ENCODE measurements at places on chromosomes 2 and 18.
A peak's percentile ranks its signal among the peaks of the same experiment; 100 is the strongest.

- no peak for DNase-seq
Observed at GRCh38 chr2:38215522-38215921, 139.6 kb upstream of the CYP1B1 start.

GRCh38 chr2:222780051-222780450, 80.8 kb upstream of the ACSL3 start:
- no peak for DNase-seq

DNA sequence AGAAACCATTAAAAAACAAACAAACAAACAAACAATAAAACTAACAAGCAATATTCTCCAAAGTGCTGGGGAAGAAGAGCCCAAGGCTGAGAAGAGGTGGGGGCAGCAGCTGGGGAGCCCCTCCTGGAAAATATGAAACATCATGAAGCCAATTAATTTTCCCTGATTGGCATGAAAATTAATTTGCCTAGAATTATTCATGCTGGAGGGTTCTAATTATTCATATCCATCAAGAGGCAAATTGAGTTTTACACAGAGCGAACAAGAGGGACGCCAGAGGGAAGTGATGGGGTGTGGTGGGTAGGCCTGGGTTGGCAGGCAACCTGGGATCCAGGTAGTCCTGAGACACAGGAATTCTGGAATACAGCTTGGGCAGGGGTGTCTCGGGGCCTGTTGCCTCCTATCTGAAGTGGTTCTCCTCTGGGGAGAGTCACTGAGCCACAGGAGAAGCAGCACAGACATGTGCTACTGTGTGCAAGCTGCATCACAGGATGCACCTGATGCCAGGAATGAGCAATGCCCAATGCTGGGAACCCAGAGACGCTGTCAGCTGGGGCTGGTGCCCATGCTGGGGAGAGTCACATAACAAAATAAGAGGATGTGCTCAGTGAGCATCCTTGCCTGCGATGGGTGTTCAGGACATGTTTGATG, 100.5 kb downstream of the TEX51 start:
- DNase-seq, result no peak

DNA sequence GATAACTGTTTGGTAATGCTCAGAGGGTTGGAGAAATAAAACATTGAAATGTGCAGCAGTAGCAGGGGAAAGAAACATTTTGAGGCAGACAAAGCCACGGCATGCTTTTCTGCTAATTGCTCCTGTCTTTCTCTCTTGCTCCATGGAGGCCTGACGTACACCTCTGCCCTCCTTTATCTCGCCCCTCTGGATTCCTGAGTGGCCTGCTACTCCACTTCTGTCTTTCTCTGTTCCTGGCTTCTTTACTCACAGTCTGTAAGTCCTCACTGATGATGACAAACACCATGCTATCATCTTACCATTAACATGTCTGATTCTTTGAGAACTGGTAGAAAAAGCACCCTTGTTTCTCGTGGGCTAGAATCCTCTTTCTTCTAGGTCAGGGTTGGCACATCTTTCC, 392.9 kb downstream of the MEIS1 start:
- no peak for DNase-seq

DNA sequence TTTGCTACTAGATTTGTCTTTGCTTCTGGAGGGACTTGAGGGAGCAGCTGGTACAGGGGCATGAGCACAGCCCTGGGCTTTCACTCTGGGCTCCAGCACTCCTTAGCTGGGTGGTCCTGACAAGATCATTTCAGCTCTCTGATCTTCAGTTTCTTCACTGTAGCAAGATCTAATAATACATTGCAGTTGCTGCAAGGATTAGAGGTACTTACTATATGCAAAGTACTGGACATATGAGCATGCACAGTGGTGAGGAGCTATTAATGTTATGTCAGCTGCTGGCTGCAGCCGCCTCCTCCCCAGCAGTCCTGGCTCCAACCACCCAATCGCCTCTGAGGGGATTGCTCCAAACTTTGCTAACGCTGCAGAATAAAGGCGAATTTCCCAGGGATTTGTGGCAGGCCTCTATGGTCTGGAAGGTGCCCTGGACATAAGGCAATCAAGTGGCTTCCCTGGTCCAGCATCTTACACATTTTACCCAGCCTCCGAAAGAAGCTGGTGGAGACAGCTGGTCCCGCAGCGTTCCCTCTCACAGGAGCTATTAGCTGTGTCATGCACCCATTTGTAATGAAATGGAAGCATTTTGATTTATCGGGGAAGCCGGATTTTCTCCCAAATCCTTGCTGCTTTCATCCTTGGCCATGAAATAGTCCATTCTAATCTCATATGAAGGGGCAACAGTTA, 96.7 kb downstream of the RHOB start:
- DNase-seq, result no peak

GRCh38 chr18:76266236-76266991, 228.6 kb downstream of the ZNF516 start:
- no peak for DNase-seq

GRCh38 chr2:197952540-197953202, 148.3 kb downstream of the PLCL1 start:
- no peak for DNase-seq

DNA sequence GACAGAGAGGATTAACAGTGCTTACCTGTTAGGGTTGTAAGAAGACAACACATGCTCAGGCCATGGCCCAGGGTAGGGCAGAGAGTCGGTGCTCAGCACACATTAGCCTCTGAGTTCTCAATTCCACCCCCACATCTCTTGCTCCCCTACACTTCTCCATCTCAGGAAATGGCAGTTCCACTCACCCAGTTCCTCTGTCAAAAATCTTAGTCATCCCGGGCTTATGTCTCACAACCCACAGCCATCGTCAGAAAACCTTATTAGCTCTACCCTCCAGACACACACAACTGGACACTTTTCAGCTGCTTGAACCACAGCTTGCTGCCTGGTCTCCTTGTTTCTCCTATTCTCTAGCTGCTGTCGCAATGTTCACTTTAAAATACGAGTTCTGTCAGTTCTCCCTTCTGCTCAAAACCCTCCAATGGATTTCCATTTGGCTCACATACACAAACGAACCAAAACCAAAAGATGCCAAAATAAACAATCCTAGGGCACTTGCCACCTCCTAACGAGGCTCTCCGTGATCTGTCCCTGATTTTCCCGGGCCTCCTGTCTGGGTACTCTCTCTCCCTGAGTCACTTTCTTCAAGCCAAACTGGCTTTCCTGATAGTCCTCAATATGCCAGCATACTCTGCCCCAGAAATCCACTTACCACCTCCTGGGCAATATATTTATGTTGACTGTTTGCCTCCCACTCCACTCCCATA, 89.7 kb downstream of the KCTD1 start:
- DNase-seq, result peak; percentile 68

DNA sequence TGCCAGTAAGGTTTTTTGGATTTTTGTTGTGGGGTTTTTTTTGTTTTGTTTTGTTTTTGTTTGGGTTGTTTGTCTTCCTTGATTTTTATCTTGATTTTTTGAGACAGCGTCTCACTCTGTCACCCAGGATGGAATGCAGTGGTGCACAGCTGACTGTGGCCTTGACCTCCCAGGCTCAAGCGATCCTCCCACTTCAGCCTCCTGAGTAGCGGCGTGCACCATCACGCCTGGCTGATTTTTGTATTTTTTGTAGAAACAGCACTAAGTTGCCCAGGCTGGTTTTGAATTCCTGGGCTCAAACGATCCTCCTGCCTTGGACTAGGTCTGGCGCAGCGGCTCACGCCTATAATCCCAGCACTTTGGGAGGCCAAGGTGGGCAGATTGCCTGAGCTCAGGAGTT, 16.4 kb downstream of the MPPE1 start:
- no peak for DNase-seq

DNA sequence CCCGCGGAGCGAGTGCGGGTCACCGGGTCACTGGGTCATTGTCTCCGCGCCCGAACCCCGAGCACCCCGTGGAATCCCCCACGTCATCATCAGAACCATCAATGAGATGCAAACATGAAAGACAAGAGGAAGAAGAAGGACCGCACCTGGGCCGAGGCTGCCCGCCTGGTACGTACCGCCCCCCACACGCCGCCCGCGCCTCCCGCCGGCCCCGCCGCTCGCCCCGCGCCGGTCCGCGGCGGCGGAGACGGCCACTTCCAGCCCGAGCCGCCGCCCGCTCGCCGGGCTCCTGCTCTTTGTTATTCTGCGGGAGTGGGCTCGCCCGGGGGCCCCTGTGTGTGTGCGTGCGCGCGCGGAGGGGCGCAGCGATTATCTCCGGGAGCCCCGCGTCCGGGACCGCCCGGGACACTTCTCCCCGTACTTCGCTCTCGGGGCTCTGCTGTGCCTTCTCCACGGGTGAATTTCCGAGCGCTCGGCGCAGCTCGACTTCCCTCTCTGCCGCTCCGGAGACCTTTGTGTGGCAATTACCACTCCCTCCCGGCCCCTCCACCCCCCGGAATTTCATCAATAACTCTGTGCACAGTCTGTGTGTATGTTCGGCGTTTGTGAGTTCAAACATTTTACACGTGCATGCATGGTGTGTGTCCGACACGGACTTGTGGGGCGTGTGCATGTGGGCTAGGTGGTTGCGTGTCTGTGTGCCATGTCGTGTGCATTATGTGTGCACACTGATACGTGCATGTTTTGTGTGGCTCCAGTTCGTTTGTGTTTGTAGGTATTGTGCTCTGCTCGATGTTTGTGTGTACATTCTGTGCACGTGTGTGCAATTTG, 714 bp downstream of the ASXL3 start:
- peak; percentile 49 for DNase-seq

DNA sequence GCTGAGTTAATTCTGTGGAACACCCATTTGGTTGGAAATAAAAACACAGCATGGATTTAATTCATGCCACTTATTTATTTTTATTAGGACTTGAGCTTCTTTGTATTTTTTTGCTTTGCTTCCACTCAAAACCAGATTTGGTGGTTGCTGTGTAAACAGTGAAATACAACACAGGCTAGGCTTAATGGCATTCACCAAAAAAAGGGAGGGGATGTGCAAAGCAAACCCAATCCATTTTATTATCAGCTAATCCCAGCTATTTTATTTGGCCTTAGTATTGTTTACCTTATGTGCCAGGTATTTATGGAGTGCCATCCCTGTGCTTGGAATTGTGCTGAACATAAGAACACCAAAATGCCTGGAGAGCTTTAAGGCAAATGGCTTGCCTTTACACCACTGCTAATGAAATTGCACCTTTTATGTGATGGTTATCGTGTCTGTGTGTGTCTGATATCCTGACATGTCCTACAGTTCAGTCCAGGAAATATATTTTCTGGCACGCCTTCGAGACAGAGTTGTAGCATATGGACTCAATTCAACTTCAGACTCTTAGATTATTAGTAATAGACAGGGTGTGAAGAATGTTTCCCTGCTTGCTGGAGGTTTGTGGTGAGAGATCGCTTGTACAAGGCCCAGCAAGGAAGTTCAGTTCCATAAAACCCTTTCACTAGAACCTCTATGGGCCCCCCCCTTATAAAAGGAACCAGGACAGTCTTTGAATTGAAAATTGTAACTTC, 99.6 kb downstream of the PRPF40A start:
- DNase-seq, result peak; percentile 40

GRCh38 chr2:190977505-190977904, 36.5 kb downstream of the STAT1 start:
- no peak for DNase-seq

DNA sequence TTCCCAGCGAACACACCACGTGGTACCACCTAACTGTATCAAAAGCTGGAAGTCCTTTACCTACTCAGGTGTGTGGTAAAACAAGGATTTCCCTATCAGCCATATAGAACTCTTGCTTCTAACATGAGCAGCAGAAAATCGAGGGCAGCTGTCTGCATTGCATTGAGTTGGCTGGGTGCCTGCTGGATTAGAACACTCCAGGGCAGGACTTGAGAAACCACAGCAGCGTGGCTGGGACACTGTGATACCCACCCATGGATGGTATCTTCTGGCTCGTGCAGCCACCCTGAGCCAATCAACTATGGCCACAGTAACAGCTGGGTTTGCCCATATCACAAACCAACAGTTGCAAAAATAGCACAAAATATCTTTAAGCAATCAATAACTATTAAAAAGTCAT, 188.3 kb downstream of the FBXO15 start:
- DNase-seq, result no peak

GRCh38 chr2:158221063-158222020, 119.7 kb downstream of the UPP2 start:
- DNase-seq, result no peak

DNA sequence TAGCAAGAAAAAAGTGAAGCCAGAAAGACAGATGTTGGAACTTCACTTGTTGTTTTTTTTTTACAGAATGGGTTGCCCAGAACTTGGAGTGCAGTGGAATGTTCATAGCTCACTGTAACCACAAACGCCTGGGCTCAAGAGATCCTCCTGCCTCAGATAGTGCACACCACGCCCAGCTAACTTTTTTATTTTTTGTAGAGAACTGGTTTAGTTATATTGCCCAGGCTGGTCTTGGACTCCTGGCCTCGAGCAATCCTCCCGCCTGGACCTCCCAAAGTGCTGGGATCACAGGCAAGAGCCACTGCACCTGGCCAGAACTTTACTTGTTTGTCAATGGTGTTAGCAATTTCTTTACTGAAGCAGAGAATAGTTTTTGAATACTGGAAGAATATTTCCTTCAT, 11.9 kb upstream of the ASPRV1 start:
- peak; percentile 58 for DNase-seq

GRCh38 chr2:120252225-120253020, at the start of gene RALB:
TSS of gene RALB (plus strand) at chr2:120252852. CDS start at chr2:120278665, 25,813 bp downstream.
- DNase-seq, result peak; percentile 100

GRCh38 chr2:2328848-2329247, 2.2 kb downstream of the MYT1L start:
- peak; percentile 55 for DNase-seq

Data from astrocyte of the hippocampus (primary cell).